ENCODE measurements at places on chromosomes 11 and 22.
A peak's percentile ranks its signal among the peaks of the same experiment; 100 is the strongest.

DNA sequence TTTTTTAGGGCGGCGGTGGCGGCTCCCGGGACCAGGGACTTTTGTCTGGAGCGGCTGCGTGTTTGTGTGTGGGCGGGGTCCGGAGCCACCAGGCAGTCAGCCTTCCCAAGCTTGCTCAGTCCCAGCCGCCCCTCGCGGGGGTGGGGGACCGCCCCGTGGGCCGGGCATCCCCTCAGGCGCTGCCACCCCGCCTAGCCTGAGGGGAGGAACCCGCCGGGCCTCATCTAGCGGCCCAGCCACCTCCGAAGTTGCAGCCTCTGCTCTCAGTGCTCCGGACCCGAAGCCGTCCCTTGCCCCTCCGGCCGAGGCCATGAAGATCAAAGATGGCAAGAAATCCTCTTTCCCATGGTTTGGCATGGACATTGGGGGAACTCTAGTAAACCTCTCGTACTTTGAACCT, 235.2 kb downstream of the OR4C45 start:
- H3K27ac ChIP-seq: no peak overlapping the region
- no peaks in the 10 kb centered on the region for H3K27me3 ChIP-seq
- no peaks in the 10 kb centered on the region for H3K36me3 ChIP-seq
- no peaks in the 10 kb centered on the region for H3K4me1 ChIP-seq
- DNase-seq: no peak

GRCh38 chr11:120332822-120333716, 3.1 kb upstream of the ARHGEF12 start:
- H3K27ac ChIP-seq: no peak overlapping the region
- DNase-seq: no peak
- H3K36me3 ChIP-seq: no peaks in the 10 kb centered on the region
- peaks cover 2% of the 10 kb centered on the region for H3K4me1 ChIP-seq

DNA sequence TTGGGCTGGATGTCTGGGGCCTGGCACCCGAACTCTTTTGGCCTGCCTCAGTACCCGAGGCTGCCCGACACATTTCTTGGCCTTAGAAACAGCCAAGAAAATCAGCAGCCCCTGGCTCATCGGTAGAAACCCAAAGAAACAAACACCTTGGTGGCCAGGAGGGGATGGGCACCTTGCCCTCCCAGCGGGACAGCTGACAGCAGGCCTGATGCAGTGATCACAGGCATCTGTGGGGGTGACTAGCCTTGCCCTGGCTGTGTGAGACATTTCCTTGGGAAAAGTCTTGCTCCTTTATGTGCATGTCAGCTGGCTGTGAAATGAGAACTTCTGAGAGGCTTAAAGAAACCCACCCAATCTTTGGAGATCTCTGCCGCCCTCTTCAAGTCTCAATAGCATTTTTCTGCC, 60.9 kb downstream of the SMIM38 start:
- H3K36me3 ChIP-seq: no peaks in the 10 kb centered on the region
- no peaks in the 10 kb centered on the region for H3K27me3 ChIP-seq
- H3K4me1 ChIP-seq: no peaks in the 10 kb centered on the region
- H3K4me3 ChIP-seq: no peak overlapping the region
- DNase-seq: no peak

DNA sequence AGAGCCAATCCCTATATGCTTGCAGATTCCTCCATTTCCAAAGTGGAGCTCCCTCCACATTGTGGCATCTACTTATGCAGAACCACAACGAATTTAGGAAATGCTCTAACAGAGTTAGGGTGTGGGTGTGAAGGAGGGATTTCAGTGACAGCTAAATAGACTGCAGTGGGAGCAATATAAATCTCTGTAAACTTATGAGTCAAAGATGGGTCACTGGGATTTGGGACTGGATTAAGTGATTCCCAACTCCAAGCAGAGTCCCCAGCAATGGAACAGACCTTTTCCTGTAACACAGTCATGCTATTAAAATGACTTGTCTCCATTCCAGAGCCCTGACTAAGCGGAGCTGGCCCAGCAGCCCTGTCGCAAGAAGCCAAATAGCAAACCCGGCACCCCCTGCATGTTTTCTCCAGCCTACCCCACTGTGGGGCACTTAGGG, 36.6 kb downstream of the RPL27A start:
- H3K27me3 ChIP-seq: no peaks in the 10 kb centered on the region
- H3K36me3 ChIP-seq: no peaks in the 10 kb centered on the region
- DNase-seq: no peak
- no peak overlapping the region for H3K4me3 ChIP-seq
- H3K4me1 ChIP-seq: peaks cover 8% of the 10 kb centered on the region
- H3K27ac ChIP-seq: peak overlapping the region; percentile 60

DNA sequence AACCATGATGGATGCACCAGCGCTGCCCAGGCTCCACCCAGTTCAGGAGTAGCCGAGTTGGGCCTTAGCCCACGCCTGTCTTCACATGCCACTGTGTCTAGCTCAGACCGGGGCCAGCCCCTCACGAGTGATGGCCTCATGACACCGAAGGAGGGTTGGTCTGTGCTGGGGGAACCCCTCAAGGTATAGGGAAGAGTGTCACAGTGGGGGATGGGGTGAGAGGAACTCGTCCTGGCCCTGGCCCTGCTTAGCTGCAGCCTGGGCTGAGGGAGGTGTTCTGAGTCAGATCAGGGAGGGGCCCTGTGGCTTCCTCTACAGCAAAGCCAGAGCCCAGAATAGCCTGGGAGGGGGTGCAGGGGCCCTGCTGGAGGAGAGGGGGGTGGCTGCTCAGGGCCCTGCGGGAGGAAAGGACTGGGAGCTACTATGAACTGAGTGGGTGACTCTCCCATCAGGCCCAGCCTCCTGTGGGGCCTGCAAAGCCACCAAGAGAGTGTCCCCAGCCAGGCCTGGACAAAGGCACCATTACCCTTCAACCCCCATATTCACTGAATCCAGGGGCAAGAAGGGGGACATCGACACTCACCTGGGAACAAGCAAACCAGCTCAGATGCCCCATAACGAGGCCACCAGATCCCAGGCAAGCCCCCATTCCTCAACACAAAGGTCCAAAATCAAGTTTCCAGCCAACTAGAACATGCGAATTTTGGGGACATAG, 41.2 kb downstream of the IGLL5 start:
- peak; percentile 21 for DNase-seq
- H3K36me3 ChIP-seq: no peaks in the 10 kb centered on the region
- no peak overlapping the region for H3K27ac ChIP-seq
- no peaks in the 10 kb centered on the region for H3K27me3 ChIP-seq
- no peak overlapping the region for H3K4me3 ChIP-seq

DNA sequence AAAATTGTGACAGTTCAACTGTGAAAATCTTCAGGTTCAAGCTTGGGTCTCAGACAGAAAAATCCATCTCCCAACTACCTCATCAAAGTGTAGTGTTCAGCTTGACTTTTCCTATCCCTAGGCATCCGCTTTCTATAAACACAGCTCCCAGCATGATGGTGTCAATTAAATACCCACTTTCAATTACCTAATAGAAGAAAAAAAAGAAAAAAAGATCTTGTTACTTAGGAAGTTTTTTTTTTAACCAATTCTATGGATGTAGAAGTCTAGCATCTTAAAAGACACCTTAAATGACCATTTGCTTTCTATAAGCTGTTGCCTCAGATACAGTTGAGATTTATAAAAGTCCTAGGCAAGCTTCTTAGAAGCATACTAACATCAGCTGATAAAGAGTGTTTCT, 244.1 kb upstream of the MTNR1B start:
- no peak overlapping the region for H3K27ac ChIP-seq
- no peaks in the 10 kb centered on the region for H3K4me1 ChIP-seq
- H3K4me3 ChIP-seq: no peak overlapping the region
- no peaks in the 10 kb centered on the region for H3K27me3 ChIP-seq

- H3K27me3 ChIP-seq: no peaks in the 10 kb centered on the region
- H3K36me3 ChIP-seq: no peaks in the 10 kb centered on the region
- no peak for DNase-seq
- H3K4me1 ChIP-seq: no peaks in the 10 kb centered on the region
Observed at GRCh38 chr22:47566491-47566890, 804.0 kb downstream of the TBC1D22A start.

GRCh38 chr11:64136765-64137441, 29.0 kb downstream of the MACROD1 start:
- no peaks in the 10 kb centered on the region for H3K36me3 ChIP-seq
- H3K27ac ChIP-seq: no peak overlapping the region
- peaks cover 5% of the 10 kb centered on the region for H3K4me1 ChIP-seq
- no peaks in the 10 kb centered on the region for H3K27me3 ChIP-seq
- DNase-seq: no peak
- no peak overlapping the region for H3K4me3 ChIP-seq

DNA sequence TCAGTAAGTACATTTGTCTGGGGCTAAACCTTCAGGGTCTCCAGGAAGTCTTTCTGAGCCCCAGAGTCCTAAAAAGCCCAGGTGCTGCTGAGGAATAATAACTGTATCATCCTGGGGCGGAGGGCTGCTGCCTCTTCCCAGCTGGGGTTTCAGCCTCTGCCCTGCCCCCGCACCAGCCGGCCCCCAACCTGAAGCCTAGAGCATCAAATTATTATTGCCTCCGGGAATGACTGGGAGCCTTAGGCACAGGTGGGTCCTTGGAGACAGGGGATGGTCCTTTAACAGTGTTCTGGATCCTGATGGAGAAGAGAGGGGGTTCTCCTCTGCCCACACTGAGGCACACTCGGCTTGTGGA, 64.4 kb downstream of the BCR start:
- no peaks in the 10 kb centered on the region for H3K4me1 ChIP-seq
- peaks cover 14% of the 10 kb centered on the region for H3K36me3 ChIP-seq
- DNase-seq: no peak
- no peaks in the 10 kb centered on the region for H3K27me3 ChIP-seq
- H3K4me3 ChIP-seq: no peak overlapping the region

- H3K27me3 ChIP-seq: no peaks in the 10 kb centered on the region
- H3K4me3 ChIP-seq: no peak overlapping the region
- H3K36me3 ChIP-seq: no peaks in the 10 kb centered on the region
- no peak for DNase-seq
Observed at GRCh38 chr22:30777587-30777986, 82.9 kb downstream of the OSBP2 start.

- H3K27ac ChIP-seq: no peak overlapping the region
- no peak for DNase-seq
- no peak overlapping the region for H3K4me3 ChIP-seq
- no peaks in the 10 kb centered on the region for H3K36me3 ChIP-seq
Observed at GRCh38 chr11:26028393-26028911, 303.5 kb upstream of the ANO3 start.

GRCh38 chr11:14541192-14541947, 21.2 kb upstream of the PSMA1 start:
- peak overlapping the region; percentile 22 for H3K27ac ChIP-seq
- H3K27me3 ChIP-seq: no peaks in the 10 kb centered on the region
- no peak overlapping the region for H3K4me3 ChIP-seq
- H3K36me3 ChIP-seq: no peaks in the 10 kb centered on the region
- H3K4me1 ChIP-seq: no peaks in the 10 kb centered on the region

DNA sequence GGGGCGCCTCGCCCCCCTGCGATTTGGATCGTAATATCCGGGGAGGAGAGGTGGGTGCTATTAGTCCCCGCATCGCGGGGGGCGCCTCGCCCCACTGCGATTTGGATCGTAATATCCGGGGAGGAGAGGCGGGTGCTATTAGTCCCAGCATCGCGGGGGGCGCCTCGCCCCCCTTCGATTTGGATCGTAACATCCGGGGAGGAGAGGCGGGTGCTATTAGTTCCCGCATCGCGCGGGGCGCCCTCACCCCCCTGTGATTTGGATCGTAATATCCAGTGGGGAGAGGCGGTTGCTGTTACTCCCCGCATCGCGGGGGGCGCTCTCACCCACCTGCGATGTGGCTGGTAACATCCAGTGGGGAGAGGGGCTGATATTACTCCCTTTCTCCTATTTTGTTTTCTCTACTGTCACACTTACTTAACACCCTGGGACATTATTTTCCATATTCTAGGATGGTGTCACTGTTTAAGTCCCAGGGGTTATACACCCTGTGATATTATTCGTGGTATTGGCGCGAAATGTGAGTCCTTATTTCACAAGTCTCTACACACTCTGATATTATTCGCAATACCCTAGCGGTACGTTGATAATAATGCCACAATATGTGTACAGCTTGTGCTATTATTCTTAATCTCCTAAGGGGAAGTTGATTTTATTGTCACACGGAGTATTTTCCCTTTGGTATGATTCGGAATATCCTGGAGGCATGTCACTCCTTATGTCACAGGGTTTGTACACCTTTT, 57.8 kb upstream of the ALDH3B2 start:
- H3K4me1 ChIP-seq: peaks cover 33% of the 10 kb centered on the region
- no peaks in the 10 kb centered on the region for H3K36me3 ChIP-seq
- H3K4me3 ChIP-seq: no peak overlapping the region
- DNase-seq: peak; percentile 24
- H3K27ac ChIP-seq: no peak overlapping the region

GRCh38 chr22:23609983-23610781, 21.9 kb downstream of the DRICH1 start:
- H3K4me1 ChIP-seq: no peaks in the 10 kb centered on the region
- no peak for DNase-seq
- H3K27me3 ChIP-seq: no peaks in the 10 kb centered on the region
- H3K27ac ChIP-seq: no peak overlapping the region

GRCh38 chr22:44442851-44443595, 55.0 kb downstream of the RTL6 start:
- H3K4me1 ChIP-seq: no peaks in the 10 kb centered on the region
- no peak overlapping the region for H3K27ac ChIP-seq
- no peaks in the 10 kb centered on the region for H3K27me3 ChIP-seq

DNA sequence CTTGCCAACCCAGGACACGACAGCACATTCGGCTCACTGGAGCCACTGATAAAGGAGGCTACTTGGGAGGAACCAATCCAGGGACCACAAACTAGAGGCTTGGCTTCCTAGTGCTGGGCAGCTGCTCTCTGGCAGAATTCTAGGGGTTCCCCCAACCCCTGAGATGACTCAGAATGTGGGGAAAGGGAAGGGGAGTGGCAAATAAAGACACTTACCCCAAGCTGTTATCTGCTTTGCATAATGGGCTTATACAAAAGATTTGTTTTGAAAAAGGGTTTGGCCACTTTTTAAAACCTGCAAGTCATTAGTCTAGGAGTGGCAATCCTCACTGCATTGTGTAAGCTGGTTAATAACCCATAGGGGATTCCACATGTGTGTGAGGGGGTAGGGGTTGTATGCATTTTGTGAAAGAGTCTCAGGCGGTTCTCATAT, 64.1 kb upstream of the LMO1 start:
- no peaks in the 10 kb centered on the region for H3K4me1 ChIP-seq
- DNase-seq: no peak
- no peaks in the 10 kb centered on the region for H3K36me3 ChIP-seq
- H3K27me3 ChIP-seq: peaks cover 7% of the 10 kb centered on the region
- no peak overlapping the region for H3K27ac ChIP-seq
- no peak overlapping the region for H3K4me3 ChIP-seq

- DNase-seq: no peak
- peaks cover 26% of the 10 kb centered on the region for H3K36me3 ChIP-seq
- no peak overlapping the region for H3K27ac ChIP-seq
- H3K4me3 ChIP-seq: no peak overlapping the region
- no peaks in the 10 kb centered on the region for H3K4me1 ChIP-seq
Observed at GRCh38 chr22:31425331-31426050, 26.1 kb downstream of the DRG1 start.

- no peak overlapping the region for H3K4me3 ChIP-seq
- no peaks in the 10 kb centered on the region for H3K27me3 ChIP-seq
- no peak for DNase-seq
- H3K36me3 ChIP-seq: no peaks in the 10 kb centered on the region
- H3K4me1 ChIP-seq: no peaks in the 10 kb centered on the region
Observed at GRCh38 chr11:10426475-10426874, 28.6 kb upstream of the AMPD3 start.

GRCh38 chr11:126115127-126115495, 52.4 kb upstream of the CDON start:
- H3K4me1 ChIP-seq: peaks cover 48% of the 10 kb centered on the region
- no peak overlapping the region for H3K4me3 ChIP-seq
- DNase-seq: peak; percentile 51
- peak overlapping the region; percentile 7 for H3K27ac ChIP-seq
- no peaks in the 10 kb centered on the region for H3K27me3 ChIP-seq

- H3K27me3 ChIP-seq: no peaks in the 10 kb centered on the region
- no peak overlapping the region for H3K4me3 ChIP-seq
- DNase-seq: no peak
- H3K27ac ChIP-seq: peak overlapping the region; percentile 29
Observed at GRCh38 chr22:46641811-46642266, 21.7 kb downstream of the GRAMD4 start.

Measured in small intestine (tissue), 16 donors.